ENCODE measurements at places on chromosomes 1 and 21. TPM values are rescaled to one million over a fixed set of nuclear protein-coding genes. Genes with fewer than 3 reads are reported as not detected.

Gene PTPRC
- total RNA-seq: 34.4 TPM

Gene PKLR
- total RNA-seq: not detected

Gene PEX10
- total RNA-seq: 13.9 TPM

Gene KRTAP19-1
- not detected for total RNA-seq

Gene OTUD7B
- total RNA-seq: 20.9 TPM

Gene SEC16B
- total RNA-seq: 8.6 TPM

Gene PLEKHN1
- 1.1 TPM for total RNA-seq

Gene PINK1
- 37.3 TPM for total RNA-seq
